Right cardiac atrium (tissue), 5 donors: ENCODE measurements at places on chromosomes 2 and 18.

DNA sequence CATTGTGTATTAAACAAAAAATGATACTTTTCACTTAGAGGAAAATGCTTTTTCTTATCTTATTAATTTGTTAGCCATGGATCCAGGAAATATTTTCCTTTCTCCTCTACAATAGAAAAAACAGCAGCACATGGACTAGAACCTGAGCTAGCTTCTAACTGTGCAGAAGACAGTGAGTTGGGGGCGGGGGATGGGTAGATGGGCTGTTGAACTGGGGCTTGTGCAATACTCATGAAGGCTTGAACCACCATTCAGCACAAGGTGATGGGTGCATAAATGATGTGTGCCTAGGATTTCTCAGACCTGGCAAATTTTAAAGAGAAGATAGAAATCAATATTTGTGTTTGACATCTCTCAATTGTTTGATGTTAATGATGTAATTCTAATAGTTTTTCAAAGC is 42.0 kb downstream of the COL5A2 start:
- DNase-seq: peak; percentile 52

DNA sequence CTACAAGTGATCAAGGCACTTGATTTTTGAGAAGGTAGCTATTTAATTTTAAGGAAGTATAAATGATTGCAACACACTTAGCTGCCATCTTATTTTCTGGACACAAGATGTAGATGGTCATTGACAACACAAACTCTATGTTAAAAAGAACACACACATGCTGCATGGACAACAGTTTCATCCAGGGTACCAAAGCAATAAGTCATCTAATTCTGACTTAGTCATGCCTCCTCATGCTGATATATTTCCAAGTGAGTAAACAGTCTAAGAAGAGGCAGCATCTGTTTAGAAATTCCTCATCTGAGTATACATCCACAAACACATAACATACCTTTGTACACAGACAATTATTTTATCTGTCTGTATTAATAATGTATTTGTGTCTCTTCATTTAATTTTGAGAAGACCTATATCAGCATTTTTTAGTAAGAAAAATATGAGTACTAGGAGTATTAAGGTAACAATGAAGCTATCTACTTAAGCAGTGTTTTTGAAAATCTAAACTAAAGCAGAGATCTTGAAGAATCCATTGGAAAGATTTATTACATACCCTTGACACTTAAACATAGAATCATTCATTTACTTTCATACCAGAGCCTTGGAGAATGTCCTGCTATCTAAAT is 84.9 kb downstream of the SCN1A start:
- DNase-seq: no peak

DNA sequence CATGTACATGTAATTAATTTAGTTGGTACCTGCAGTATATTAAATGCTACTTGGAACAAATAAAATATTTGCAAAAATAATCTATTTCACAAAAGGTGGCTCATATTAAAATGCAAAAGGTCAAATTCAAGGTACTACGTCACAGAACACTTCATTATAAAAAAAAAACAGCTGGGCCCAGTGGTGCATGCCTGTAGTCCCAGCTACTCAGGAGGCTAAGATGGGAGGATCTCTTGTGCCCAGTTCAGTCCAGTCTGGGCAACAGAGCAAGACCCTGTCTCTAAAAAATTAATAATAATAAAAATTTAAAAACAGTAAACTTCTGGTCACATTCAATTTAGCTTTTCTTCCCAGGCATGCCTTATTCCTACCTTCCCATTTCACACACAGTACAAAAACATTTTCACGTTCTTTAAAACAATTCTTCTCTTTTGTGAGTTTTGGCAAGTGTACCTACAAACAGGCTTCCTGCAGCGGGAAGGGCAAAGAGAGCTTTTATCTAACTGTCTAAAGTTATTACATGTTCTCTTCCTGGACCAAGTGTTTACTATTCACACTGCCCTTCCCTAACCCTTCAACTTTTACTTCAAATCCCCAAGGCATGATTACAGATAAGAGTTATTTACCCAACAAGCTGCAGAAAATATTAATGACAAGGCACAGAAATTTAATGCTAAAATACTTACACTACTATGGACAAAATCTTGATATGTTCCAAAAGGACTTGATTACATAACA is 10.7 kb downstream of the BAZ2B start:
- no peak for DNase-seq

- DNase-seq: peak; percentile 90
Measured at GRCh38 chr18:7273301-7273921, 42.5 kb downstream of the LRRC30 start.

DNA sequence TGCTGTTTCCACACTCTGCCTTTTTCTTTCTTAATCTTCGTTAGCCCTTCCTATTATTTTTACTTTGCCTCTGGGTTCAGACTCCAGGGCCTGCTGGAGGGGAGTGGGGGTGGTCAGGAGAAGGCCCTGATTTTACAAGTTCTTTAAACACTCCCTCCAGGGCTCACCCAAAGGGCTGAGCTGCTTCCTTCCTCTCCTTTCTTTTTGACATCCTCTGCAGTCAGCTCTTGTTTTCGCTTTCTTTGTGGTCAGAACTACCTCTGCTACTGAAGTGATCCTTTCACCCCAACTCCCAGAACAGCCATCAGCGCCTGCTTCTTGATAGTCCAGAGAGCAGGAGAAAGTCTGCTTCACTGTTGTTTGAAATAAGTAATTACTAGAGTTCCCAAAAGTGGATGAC is 925.7 kb downstream of the EPHA4 start:
- DNase-seq: no peak

- DNase-seq: no peak
Measured at GRCh38 chr2:48228345-48228684, 301.6 kb upstream of the STON1 start.

GRCh38 chr2:218927422-218927821 is 32.0 kb upstream of the CDK5R2 start:
- no peak for DNase-seq

GRCh38 chr2:63399156-63399555 is 189.1 kb downstream of the WDPCP start:
- DNase-seq: no peak

GRCh38 chr2:562391-563364 is 114.5 kb downstream of the TMEM18 start:
- DNase-seq: no peak

DNA sequence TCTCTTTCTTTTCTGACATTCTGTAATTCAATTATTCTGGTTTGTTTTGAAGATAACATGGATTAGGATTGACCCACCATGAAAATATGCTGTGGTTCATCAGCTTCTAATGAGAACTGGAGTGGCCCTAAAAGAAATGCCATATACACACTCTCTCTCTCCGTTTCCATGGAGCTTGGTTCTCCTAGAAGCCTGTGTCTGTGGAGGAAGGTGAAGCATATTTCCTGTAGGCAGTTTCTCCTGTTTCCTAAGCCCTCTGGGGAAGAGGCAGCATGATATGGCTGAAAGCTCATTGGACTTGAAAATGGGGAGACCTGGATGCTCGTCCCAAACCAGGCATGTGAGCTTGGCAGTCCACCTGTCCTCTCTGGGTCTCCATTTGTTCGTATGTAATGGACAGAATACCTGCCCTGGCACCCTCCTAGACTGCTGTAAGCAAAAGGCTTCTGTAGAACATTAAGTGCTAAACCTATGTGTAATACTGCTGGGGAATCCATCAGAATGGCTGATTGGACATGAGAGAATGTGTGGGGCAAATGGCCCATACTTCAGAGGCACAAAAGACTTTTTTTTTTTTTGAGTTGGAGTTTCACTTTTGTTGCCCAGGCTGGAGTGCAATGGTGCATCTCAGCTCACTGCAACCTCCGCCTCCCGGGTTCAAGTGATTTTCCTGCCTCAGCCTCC is 75.3 kb upstream of the PPP1CB start:
- DNase-seq: no peak

DNA sequence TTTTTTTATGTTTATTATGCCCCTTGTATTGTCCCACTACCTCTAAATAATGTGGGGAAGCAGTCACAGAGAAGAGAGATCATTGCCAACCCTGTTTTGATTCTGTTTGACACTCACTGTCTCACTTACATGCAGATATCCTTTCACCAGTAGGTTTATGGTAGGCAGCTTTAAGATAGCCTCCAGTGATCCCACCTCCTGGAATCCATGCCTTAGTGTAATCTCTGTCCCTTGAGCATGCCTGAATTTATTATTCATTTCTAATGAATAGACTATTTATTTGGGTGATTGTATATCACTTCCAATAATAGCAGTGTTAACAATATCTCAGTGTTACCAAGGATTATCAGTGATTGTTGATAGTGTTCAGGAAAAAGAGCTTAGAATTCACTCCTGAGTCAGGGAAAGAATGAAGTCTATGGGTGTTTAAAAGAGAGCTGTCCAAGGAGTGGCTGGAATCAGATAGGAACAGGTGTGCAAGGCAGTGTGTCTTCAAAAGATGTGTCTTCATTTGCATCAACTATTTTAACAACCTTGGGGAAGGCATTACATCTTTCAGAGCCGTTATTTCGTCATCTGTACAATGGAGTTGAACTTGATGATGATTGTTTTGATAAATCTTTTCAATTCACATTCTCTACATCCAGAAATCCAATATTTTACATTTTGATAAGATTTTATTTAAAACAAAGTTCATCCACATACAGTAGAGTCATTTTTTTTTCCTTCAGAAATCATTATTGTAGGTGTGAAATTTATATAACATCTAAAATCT is 31.9 kb downstream of the PKP4 start:
- no peak for DNase-seq

DNA sequence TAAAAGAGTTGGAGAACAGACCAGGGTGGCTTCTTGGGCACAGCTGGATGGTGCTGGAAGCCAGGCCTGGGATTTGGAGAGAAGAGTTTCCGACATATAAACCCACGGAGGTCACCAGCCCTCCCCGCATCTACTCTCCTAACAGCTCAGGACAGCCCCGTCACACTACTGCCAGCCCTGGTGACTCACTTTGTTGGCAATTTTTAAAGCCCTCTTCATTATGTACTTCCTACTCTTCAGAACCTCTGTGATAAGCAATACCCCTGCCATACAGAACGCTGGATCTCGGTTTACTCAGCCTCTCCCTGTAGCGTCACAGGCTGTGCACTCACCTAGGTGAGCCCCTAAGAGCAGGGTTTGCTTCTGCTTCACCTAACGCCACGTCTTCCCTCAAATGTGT is 48.1 kb downstream of the ID2 start:
- DNase-seq: no peak

DNA sequence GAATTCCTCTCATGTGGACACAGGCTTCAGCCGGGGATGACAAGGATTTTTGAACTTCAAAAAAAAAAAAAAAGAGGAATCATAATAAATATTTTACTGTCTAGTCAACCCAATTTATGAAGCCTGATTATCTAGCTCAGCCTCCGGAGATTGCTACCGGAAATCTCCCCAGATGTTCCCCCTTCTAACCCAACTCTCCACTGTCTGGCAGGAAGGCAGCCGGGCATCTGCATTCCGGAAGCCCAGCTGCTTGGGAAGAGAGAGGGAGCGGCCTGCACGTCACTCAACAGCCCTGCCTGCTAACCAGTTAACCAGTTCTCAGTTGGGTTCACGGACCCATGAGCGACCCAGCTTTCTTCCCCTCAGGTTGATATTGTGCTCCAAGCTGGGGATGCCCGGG is 87.2 kb upstream of the POU3F3 start:
- no peak for DNase-seq

GRCh38 chr2:144225076-144225475 is 294.8 kb downstream of the ZEB2 start:
- no peak for DNase-seq

DNA sequence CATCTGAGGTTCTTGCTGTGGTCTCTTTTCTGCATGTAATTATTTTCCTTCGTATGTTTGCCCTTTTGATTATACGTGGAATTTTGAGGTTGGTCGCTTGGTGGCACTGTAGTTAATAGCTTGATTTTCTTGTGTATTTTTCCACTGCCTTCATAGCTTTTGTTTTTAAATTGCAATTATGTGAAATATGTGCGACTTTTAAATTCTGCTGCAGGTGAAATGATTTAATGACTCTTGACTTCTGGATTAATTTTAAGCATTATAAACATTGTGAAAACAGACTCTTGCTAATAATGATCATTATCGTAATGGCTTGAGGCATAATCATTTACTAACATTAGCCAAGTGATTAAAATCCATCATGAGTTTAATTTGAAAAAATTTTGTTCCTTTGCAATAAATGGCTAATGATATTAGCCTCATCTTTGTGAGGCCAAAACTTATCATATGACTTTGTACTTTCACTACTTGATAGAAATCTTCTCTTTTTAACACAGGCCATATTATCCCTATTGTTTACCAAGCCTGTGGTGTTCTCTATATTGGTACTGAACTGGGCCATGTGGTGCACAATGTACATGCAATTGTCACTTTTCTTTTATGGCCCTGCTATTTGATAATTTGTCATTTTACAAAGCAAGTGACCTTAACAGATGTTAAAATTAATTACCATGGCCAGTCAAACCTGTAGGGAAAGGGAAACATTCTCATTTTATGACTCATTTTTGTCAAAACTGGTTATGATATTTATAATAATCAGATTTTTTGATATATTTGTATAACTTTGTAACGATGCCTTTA is 62.8 kb upstream of the NEUROD1 start:
- no peak for DNase-seq

- DNase-seq: no peak
Measured at GRCh38 chr18:49692906-49693716, 120.2 kb downstream of the ACAA2 start.
